ENCODE measurements at places on chromosomes 3 and 15.

GRCh38 chr15:29424118-29424517 lies 154.5 kb upstream of the NSMCE3 start:
- ATAC-seq = no peak

- no peak for ATAC-seq
Measured at GRCh38 chr15:92883876-92884435, 16.2 kb upstream of the CHD2 start.

- ATAC-seq = no peak
Measured at GRCh38 chr3:178558637-178559036, 22.4 kb downstream of the KCNMB2 start.

DNA sequence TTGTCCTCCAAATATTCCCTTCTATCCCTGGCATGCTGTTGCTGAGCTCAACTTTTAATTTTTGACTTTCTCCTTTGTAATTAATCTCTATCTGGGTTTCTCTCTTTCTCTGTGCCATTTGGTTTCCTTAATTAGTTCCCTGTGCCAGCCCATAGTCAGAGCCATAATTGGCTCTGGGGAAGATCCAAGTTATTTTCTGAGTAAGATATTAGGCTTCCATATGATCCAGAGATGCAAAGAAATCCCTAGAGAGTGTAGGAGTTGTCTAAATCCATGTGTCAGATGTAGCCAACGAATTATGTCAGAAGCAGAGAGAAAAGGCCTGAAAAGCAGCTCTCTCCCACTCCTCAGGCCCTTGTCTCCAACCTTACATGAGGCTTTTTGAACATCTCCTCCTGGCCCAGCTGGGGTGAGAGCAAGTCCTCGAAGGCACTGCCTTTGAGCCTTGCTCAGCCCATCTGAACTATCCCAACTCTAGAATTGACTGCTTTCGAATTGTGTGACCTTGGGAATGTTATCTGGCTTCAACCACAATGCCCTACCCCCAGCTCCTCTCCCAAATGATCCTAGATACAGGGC lies 46.4 kb downstream of the MOBP start:
- ATAC-seq = no peak

DNA sequence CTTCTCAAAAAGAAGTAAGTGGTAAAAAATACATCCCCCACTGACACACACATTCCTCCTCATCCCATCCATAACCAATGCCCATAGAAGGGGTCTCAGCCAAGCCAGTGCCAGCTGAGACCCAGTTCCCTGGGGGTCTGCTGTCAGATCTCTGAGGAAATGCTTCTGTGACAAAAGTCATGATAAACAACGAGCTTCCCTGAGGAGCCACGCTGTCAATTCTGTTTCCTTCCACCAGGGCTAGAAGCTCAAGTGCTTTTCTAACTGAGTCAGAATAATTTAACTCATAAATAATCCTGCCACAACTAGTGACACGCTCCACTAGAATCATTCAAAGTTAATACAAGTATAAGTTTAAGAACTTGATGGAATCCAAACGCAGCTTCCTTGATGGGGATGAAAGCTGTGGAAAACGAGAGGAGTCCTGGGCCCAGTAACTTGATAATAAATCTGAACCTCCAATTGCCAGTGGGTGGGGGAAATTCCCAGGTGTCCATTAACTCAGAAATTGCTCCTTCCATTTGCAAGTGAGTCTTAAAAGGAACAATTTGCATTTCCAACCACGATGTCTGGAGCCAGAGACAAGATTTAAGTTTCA lies 348.7 kb upstream of the LMCD1 start:
- ATAC-seq = no peak

DNA sequence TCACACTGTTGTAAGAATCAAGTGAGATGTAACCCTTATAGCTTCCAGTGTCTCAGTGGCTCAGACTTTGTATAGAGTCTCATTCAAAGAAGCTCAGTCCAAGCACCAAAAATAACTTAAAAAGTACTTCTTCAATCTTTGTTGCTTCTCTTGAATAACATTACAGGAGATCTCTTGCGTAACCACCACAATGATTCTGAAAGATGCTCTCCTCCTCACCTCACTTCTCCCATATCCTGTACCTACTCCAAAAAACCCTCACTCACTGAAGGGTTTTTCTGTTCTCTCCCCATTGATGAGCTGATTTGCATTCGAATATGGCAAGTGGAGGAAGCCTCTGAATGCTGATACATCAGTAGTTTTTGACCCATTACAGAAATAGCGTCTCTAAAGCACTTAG lies 39.4 kb upstream of the MRPS22 start:
- ATAC-seq = no peak

DNA sequence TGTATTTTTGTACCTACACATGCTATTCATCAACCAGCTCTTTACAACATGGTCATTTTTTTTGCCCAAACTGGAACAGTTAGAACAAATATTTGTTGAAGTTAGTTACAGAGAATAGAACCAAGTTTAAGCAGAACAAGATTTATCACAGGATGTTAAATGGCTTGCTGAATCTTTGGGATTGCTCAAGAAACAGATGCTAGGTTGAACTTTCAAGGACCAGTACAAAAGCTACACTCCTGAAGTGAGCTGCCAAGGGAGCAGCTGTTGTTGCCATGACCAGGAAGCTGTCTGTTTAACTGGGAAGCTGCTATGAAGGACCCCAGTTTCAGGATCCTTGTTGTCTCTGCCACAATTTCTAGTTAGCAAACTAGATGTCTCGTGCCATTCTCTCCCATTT lies 53.7 kb downstream of the ZIC1 start:
- ATAC-seq = no peak

DNA sequence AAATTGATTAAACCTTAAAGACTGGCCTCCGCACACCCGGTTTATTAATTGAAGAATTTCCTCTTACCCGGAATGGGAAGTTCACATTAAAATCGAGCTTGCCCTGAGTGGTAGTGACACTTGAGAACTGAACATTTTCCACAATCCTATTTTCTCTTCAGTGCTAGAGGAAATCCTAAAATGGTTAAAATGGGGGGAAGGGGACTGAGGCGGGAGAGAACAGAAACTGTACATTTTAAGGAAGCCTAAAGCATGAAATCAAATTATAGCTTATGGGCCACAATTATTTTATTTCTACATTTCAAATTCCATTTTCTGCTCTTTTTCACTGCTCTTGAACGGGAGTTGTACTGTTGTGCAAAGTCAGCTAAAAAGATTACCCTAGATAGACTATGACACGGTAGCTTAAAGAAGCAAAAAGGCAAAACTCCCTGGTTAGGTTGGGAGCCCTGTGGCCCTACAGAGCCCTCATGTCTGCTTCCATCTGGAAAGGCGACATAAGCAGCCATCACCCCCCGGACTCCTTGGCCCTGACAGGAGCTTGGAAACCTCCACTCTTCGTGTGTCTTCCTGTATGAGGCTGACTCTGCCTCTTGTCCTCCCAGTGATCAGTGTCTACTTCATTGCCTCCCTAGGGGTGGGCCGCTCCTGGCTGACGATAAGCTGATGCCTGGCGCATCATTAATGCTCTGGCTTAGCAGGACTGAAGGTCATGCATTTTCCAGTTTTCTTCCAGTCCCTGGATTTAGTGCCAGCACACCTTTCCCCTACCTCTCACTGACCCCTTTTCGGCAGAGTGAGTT lies 79.3 kb downstream of the EEFSEC start:
- ATAC-seq = no peak

DNA sequence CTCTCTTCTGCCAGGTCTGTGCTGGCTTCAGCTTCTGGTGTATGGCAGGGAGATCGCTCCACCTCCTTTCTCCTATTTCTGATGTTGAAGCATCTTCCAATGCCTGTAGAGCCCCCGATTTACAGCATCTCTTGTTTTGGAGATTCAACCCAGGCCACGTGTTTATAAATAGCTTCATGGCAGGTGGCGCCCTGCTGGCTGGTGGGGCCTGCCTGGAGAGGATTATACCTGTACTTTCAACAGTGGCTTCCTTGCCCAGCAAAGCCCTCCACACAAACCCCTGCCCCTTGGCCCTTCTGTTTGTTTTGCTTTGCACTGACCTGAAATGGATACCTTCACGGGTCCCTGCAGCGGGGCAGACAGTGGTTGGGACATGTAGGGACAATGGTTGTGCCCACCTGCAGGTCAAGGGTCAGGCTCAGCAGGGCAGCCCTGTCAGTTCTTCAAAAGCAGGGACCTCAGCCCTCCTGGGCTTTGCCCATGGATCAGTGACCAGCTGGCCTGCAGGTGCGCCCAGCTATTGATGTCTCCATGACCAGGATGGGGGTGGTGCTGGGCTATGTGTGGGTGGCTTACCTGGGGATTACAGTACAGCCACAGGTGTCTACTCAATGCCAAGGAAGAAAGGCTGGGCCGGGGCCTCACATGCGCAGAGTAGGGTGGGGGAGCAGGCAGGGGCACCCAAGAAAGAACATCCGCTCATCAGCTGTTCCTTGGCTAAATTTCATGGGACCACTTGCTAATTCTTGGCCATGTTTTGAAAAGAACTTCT lies 112.7 kb upstream of the PRR23C start:
- ATAC-seq = no peak

- ATAC-seq = no peak
Measured at GRCh38 chr3:133747907-133748639, 1.9 kb downstream of the TF start.

DNA sequence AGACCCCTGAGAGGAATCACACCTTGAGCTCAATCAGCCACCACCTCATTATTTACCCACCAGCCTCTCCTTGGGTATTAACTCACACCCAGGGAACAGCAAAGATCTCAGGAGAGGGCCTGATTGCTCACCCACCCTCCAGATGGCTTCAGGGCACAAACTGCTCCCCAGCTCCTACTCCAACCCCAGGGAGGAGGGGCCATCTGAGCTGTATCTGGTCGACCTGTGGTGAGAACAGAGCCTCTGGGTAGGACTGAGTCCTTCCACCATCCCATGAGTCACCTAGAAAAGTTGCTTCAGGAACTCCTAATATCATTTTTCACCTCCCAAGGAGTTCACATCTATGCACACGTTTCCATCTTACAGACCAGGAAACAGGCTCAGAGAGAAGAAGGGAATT lies 44.8 kb upstream of the HES1 start:
- no peak for ATAC-seq

DNA sequence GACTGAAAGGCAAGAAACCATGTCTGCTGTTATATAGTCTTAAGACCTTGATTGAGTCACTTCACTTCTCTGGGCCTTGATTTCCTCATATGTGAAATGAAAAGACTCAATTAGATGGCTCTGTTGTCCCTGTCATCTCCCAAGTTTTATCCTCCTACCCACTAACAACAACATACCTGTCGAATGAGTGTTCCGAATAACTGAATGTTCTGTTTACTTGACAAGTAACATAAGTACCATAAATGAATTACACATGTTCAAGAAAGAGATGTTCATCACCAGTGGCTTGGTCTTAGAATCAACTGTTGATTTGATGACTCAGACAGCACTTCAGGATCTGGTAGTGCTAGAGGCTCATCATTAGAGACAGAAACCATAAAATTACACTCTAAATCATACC lies 311.7 kb downstream of the VPS13C start:
- ATAC-seq = no peak

GRCh38 chr3:146191051-146191450 lies 30.1 kb upstream of the PLOD2 start:
- ATAC-seq = no peak

GRCh38 chr15:77181305-77182074 lies 110.6 kb upstream of the TSPAN3 start:
- ATAC-seq = peak; percentile 45

- peak; percentile 28 for ATAC-seq
Measured at GRCh38 chr3:129942296-129942695, 32.2 kb upstream of the TRH start.

GRCh38 chr15:91894606-91895005 lies 41.1 kb downstream of the SLCO3A1 start:
- ATAC-seq = no peak

DNA sequence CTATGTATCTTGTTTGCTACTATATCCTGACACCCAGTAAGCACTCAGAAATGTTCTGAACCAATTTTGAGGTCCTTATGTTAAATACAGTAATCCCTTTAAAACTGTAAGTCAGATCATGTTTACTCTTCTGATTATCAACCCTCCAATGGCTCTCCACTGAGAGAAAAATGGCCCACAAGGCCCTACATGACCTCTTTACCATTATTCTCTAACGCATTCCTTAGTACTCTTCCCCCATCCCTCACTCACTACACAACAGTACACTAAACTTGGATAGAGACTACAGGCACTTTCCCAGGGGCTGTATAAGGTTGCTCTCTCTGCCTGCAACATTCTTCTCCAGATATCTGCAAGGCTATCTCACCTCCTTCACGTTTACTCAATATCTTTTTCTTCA lies 1.9 kb downstream of the TOPBP1 start:
- no peak for ATAC-seq

DNA sequence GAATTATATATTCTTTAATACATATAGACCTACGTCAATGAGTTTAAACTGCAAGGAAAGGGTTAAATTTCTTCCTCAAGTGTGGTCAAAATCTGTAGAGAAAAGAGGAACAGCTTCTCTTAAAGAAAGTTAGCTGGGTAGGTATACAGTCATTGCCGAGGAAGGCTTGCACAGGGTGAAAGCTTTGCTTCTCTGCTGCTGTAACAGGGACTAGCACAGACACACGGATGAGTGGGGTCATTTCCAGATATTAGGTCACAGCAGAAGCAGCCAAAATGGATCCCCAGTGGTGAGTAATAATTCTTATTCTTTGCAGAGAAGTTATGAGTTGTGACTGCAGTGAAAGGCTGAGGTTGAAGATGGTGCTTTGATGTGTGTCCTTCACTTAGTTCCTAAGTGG lies at the start of gene CD86:
CD86 (plus strand) TSS at position 148 of the 400 bp plus-strand sequence; CDS start at position 276, 128 bp downstream.
- peak; percentile 82 for ATAC-seq

GRCh38 chr3:188421836-188422540 lies 268.0 kb downstream of the LPP start:
- peak; percentile 46 for ATAC-seq

GRCh38 chr15:57485869-57486268 lies 105.8 kb upstream of the MYZAP start:
- ATAC-seq = no peak

GRCh38 chr3:102006812-102007485 lies 157.6 kb downstream of the NFKBIZ start:
- ATAC-seq = no peak

GRCh38 chr15:89414571-89414970 lies 79.9 kb upstream of the POLG start:
- ATAC-seq = no peak

DNA sequence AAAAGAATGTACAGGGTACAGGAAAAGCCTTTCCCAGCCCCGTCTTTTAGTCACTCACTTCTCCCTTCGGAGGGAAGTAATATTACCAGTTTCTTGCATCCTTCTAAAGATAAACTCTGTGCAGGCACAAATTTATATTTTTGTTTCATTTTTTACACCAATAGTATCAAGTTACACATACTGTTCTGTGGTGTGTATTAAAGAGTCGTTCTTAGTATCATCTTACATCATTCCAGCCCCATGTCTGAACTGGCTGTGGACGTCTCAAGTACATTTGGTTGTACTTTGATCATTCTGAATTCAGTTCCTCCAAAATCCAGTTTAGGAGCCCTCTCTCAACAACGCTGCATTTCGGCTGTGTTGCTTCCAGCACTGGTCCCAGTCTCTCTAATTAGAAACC lies 68.7 kb downstream of the LMLN start:
- ATAC-seq = no peak
